Activated CD4-positive, alpha-beta memory T cell treated with anti-CD3 and anti-CD28 coated beads, Interleukin-2, amount 10 ng/mL, durations not matched to agents 7 days and 5 days (primary cell): ENCODE measurements at places on chromosomes 2 and 18. TPM values are rescaled to one million over a fixed set of nuclear protein-coding genes. Genes with fewer than 3 reads are reported as not detected.

The SERTAD2 gene
- total RNA-seq, result 16.2 TPM

The SLC5A7 gene
- not detected for total RNA-seq

The CCT7 gene
- total RNA-seq, result 262 TPM

The SERPINB2 gene
- total RNA-seq, result not detected

The NTSR2 gene
- not detected for total RNA-seq

The CYS1 gene
- 0.71 TPM for total RNA-seq

DNA sequence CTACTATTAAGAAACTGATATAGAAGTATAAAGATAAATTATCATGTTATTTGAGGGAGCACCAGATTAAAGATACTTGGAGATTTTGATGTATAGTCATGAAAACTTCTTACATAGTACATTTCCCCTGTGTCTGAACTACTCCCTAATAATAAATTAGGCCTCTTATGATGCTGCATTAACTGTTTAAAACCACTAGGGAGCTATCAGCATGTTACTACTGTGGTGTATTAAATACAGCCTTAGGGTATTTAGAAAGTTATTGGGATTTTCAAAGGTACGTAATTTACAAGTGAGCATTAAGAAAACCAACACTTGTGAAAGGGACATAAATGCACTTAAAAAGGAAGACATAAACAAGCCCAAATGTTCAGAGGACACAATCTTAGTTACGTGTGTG is 714.0 kb downstream of the EPHA4 start:
- no peaks in the 10 kb centered on the region for H3K36me3 ChIP-seq
- H3K27me3 ChIP-seq, result no peaks in the 10 kb centered on the region
- H3K27ac ChIP-seq, result no peak overlapping the region
- no peaks in the 10 kb centered on the region for H3K4me1 ChIP-seq
- DNase-seq, result no peak
- H3K4me3 ChIP-seq, result no peak overlapping the region

DNA sequence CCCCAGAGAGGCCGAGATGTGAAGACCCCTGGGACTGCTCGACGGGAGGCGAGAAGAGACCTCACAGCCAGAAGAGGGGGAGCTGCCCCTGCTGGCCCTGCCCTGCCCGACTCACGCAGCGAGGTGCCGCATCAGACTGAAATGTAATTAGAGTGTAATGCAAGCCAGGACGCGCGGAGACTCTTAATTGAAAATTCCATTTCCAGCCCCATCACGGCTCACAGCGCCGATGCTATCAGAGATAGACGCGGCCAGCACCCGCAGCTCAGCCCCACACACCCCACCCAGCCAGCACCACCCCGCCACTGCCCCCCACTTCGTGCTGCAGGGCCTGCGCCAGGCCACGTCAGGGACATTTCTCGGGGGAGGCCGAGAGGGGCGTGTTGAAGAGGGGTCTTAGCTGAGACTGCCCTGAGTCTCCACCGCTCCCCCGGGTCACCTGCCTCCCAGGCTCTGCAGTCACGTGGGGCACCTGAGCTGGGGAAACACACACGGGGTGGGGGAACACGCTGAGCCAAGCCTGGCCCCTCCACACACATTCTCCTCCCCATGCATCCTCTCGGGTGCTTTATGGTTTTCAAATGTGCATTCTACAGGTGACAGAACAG is 78.1 kb downstream of the TEX51 start:
- H3K4me1 ChIP-seq, result peaks cover 2% of the 10 kb centered on the region
- H3K27me3 ChIP-seq, result peaks cover 17% of the 10 kb centered on the region
- no peak overlapping the region for H3K4me3 ChIP-seq
- H3K36me3 ChIP-seq, result no peaks in the 10 kb centered on the region
- no peak for DNase-seq

GRCh38 chr2:6977113-6977741 is 60.0 kb downstream of the RNF144A start:
- H3K4me3 ChIP-seq, result no peak overlapping the region
- no peak for DNase-seq
- peaks cover 33% of the 10 kb centered on the region for H3K36me3 ChIP-seq
- H3K27ac ChIP-seq, result no peak overlapping the region
- H3K4me1 ChIP-seq, result no peaks in the 10 kb centered on the region

DNA sequence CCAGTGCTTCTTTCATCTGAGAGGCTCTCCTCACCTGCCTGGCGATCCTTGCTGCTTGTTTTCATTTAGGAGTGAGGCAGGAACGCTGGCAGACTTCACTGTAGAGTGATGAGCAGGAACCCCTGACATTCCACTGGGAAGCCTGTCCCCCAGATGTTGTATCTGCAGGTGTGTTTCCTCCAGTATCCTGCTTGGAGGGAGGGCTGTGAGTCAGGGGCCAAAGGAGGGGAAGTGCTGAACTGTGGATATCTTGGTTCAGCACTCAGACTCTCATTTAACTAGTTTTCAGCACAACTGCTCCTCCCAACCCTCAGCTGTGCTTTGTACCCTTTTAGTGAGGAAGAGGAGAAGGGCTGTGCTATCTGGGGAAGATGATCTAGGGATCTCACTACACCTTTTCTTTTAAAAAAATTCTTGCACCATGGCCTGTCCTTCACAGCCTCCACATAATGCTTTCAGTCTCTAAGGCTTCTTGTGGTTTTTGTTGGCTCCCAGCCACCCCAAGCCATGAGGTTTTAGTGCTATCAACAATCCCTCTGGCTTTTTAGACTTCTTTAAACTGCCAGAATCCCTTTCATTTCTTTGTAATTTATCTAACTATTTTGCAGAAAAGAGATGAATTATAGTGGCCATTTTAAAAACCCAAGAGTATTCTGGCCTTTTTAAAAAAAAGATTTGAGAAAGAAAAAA is 11.2 kb downstream of the ANKAR start:
- H3K27me3 ChIP-seq, result no peaks in the 10 kb centered on the region
- H3K4me1 ChIP-seq, result peaks cover 13% of the 10 kb centered on the region
- no peaks in the 10 kb centered on the region for H3K36me3 ChIP-seq
- no peak overlapping the region for H3K27ac ChIP-seq
- no peak overlapping the region for H3K4me3 ChIP-seq
- no peak for DNase-seq

DNA sequence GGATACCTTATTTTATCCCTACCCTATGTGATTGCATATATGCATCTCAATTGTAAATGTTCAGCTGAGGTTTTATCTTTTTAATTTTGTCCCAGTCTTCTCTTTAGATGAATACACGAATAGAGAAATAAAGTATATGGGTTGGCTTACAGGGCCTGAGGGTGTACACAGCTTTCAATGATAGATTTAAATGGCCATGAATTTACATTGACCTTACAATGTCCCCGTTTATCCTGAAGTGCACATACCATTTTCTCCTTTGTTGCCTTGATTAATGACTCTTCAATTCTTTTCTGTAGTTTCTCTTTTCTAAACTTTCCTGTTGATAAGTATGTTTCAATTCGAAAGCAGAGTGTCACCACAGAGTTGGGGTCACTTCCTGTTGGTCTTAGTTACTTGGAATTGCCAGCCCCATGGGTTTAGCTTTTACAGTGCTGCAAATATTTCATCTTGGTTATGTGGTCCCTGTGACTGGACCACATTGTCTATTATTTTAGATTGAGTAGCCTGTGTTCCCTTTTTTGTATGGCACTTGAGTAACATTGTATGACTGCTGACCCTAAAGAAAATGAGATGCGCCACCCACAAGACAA is 1616.3 kb upstream of the ACVR2A start:
- no peaks in the 10 kb centered on the region for H3K36me3 ChIP-seq
- DNase-seq, result no peak
- no peak overlapping the region for H3K27ac ChIP-seq
- H3K27me3 ChIP-seq, result no peaks in the 10 kb centered on the region

DNA sequence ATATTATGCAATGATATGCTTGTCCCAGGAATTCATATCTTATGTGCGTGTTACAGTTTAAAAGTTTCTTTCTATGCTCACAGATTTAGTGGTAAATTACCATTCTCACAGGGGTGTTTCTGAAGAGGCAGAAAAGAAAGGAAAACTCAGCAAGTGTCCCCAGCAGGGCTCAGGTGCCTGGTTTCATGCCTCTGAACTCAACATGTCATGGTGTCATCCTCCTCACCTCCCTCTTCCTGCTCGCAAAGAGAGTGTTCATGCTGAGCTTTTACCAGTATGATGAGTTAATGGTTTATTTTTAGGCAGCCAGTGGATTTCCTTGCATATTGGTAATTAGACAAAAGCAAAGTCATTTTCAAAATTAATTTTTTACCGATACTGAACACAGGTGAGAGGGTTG is 492.9 kb upstream of the ZEB2 start:
- no peaks in the 10 kb centered on the region for H3K36me3 ChIP-seq
- no peak for DNase-seq
- no peak overlapping the region for H3K27ac ChIP-seq
- no peaks in the 10 kb centered on the region for H3K27me3 ChIP-seq

- H3K27me3 ChIP-seq, result peaks cover 9% of the 10 kb centered on the region
- no peaks in the 10 kb centered on the region for H3K36me3 ChIP-seq
- no peak overlapping the region for H3K27ac ChIP-seq
- H3K4me1 ChIP-seq, result no peaks in the 10 kb centered on the region
Observed at GRCh38 chr2:134081238-134081938, 172.5 kb upstream of the MGAT5 start.

GRCh38 chr18:45167631-45168280 is 447.5 kb upstream of the SLC14A2 start:
- H3K27ac ChIP-seq, result no peak overlapping the region
- H3K36me3 ChIP-seq, result no peaks in the 10 kb centered on the region
- no peaks in the 10 kb centered on the region for H3K4me1 ChIP-seq
- no peak for DNase-seq

- no peak for DNase-seq
- no peaks in the 10 kb centered on the region for H3K27me3 ChIP-seq
- H3K36me3 ChIP-seq, result no peaks in the 10 kb centered on the region
Observed at GRCh38 chr18:48629730-48630324, 91.0 kb downstream of the CTIF start.

DNA sequence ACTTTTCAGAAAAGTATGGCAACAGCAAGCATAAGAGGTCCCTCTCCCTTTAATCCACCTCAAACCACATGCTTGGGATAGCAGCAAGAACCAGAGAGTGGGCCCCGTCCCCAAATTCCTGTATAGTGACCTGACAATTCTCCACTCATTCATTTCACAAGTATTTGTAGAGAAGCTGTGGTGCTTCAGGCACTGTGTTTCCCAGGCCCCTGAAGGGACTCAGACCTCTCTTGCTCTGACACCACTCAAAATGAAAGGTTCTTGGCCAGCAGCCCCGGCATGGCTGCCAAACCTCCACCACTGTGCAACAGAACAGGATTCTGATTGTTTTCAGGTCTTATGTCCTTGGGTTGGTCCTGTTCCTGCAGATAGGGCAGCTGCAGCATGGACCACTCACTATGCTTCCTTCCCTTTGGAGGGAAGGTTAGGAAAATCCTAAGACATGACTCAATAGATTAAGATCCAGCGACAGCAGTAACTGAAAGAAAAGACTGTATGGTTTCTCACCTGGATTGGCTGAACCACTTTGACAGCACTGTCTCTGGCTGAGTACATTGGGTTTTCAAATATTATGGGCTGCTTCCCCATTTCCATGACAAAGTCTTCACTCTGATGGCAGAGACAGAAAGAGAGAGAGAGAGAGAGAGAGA is 67.6 kb downstream of the DHRS9 start:
- H3K36me3 ChIP-seq, result no peaks in the 10 kb centered on the region
- no peak overlapping the region for H3K27ac ChIP-seq
- H3K27me3 ChIP-seq, result no peaks in the 10 kb centered on the region
- H3K4me1 ChIP-seq, result no peaks in the 10 kb centered on the region
- DNase-seq, result no peak
- H3K4me3 ChIP-seq, result no peak overlapping the region

- H3K27me3 ChIP-seq, result peaks cover 47% of the 10 kb centered on the region
- H3K27ac ChIP-seq, result no peak overlapping the region
- H3K4me1 ChIP-seq, result peaks cover 15% of the 10 kb centered on the region
- H3K4me3 ChIP-seq, result no peak overlapping the region
Observed at GRCh38 chr2:207763303-207763917, 6.3 kb downstream of the FZD5 start.

GRCh38 chr2:16470936-16471490 is 194.6 kb downstream of the CYRIA start:
- H3K27ac ChIP-seq, result no peak overlapping the region
- no peak for DNase-seq
- no peaks in the 10 kb centered on the region for H3K4me1 ChIP-seq
